H1 (cell line): ENCODE measurements at places on chromosomes 16 and 17. TPM values are rescaled to one million over a fixed set of nuclear protein-coding genes. Genes with fewer than 3 reads are reported as not detected.

ITGA3 gene
- 21.7 and 24.2 TPM in 2 replicates for total RNA-seq

NACA2 gene
- not detected in 2 replicates for total RNA-seq

C17orf78 gene
- not detected in 2 replicates for total RNA-seq

GRCh38 chr16:75621170-75621477 lies 2.0 kb downstream of the ADAT1 start:
- peaks cover 6% of the 10 kb centered on the region; the same call in 1 of the 2 replicates for H3K36me3 ChIP-seq
- H3K27me3 ChIP-seq = no peaks in the 10 kb centered on the region
- no peak for DNase-seq
- no peak overlapping the region for H3K4me3 ChIP-seq

DNA sequence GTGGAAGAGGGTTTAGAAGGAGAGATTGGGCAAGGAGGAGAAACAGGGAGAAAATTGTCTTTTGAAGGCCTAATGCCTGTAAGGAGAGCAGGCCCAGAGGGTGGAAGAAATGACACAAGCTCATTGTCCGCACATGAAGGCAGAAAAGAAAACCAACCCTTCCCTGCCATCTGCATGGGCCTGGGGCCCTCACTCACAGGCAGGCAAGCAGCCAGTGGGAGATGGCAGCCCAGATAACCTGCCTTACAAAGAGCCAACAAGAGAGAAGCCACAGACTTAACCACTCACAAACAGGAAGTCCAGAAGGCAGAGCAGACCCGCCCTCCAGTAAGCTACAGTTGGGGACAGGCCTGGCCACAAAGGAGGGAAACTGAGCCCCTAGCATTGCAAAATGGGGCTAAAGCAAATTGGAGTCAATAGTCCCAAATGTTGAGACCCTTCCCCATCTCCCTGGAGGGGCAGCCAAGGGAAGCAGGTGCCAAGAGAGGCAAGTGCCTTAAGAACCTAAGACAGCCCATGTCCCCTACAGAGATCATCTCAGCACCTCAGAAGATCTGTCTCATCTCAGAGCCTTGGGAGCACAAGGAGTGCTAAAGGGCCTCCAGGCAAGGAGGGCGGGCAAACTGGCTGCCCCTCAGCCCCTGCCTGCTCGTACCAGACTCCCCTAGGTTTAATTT lies 7.3 kb upstream of the TSPOAP1 start:
- no peak overlapping the region for H3K4me3 ChIP-seq
- no peak overlapping the region for H3K27ac ChIP-seq
- H3K36me3 ChIP-seq = no peaks in the 10 kb centered on the region
- no peak for DNase-seq
- H3K4me1 ChIP-seq = peaks cover 4% of the 10 kb centered on the region

- H3K27ac ChIP-seq = no peak overlapping the region
- H3K36me3 ChIP-seq = no peaks in the 10 kb centered on the region
- no peaks in the 10 kb centered on the region; the same call in 1 of the 2 replicates for H3K27me3 ChIP-seq
- no peak for DNase-seq
These were observed 268.1 kb downstream of the NPIPA8 start for GRCh38 chr16:18068477-18068876.

GRCh38 chr16:3513892-3514583 lies 13.2 kb downstream of the CLUAP1 start:
- H3K4me3 ChIP-seq = no peak overlapping the region
- H3K4me1 ChIP-seq = no peaks in the 10 kb centered on the region
- no peaks in the 10 kb centered on the region for H3K27me3 ChIP-seq
- peaks cover 34% of the 10 kb centered on the region for H3K36me3 ChIP-seq
- H3K27ac ChIP-seq = no peak overlapping the region
- DNase-seq = no peak

- H3K36me3 ChIP-seq = peaks cover 5% of the 10 kb centered on the region; the same call in 1 of the 2 replicates
- DNase-seq = no peak
- no peaks in the 10 kb centered on the region for H3K4me1 ChIP-seq
- no peak overlapping the region for H3K27ac ChIP-seq
- no peaks in the 10 kb centered on the region for H3K27me3 ChIP-seq
These were observed 4.7 kb downstream of the COQ7 start for GRCh38 chr16:19071811-19072777.

GRCh38 chr16:22786691-22787090 lies 27.3 kb upstream of the HS3ST2 start:
- DNase-seq = no peak
- no peak overlapping the region for H3K27ac ChIP-seq
- H3K4me3 ChIP-seq = no peak overlapping the region
- H3K27me3 ChIP-seq = no peaks in the 10 kb centered on the region
- no peaks in the 10 kb centered on the region for H3K36me3 ChIP-seq

- peaks cover 2% of the 10 kb centered on the region; the same call in 1 of the 2 replicates for H3K27me3 ChIP-seq
- H3K4me1 ChIP-seq = no peaks in the 10 kb centered on the region
- no peaks in the 10 kb centered on the region for H3K36me3 ChIP-seq
- no peak overlapping the region for H3K4me3 ChIP-seq
- H3K27ac ChIP-seq = no peak overlapping the region
These were observed 320.5 kb upstream of the TNRC6C start for GRCh38 chr17:77637818-77638575.
